ENCODE measurements at places on chromosomes 4 and X.

- no peak for DNase-seq
Observed at GRCh38 chrX:144730471-144730870, 516.8 kb upstream of the SPANXN1 start.

DNA sequence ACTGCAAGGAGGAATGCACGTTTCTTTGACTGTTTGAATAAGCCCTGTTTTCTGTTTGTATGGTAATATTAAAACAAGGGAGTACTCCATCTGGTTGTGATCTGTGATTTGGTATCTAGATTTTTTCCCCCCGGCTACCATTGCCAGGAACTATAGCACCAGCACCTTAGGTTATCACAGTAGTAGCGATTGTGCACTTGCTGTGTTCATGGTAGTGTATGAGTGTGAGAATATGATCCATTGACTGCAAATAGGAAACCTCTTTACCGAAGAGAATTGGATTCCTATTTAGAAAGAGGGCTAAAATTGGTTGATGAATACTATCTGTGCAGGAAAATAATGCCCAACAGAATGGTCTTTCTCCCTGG lies 69.9 kb downstream of the LARP7 start:
- no peak for DNase-seq

DNA sequence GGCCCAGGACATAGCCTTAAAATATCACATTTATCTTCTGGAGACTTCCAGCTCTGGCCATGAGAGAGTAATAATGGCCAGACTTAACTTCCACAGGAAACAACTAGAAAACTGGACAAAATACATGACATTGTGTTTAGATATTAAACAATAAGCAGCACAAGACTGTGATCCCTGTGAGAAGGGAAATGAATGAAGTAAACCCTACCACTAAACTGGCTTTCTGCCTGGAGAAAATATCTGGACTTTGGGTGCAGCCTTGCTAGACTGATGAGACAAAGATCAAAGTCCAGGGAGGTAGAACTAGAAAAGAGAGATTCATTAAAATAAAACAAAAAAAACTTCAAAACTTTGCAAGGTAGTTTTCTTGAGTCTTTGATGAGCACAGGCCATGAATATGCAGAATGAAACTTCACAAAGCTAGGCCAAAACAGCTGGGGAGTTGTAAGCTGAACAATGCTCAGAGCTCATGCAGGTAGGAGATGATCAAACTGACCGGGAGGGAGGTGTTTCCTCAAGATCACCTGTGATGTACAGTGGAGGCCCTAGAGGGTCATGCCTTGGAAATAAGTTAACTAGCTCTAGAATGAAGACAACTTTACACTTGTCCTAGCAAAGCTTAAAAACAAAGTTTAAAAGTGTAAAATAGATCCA lies 147.0 kb upstream of the SH3RF1 start:
- no peak for DNase-seq

- no peak for DNase-seq
Observed at GRCh38 chr4:48898733-48899431, 7.7 kb downstream of the OCIAD2 start.

GRCh38 chr4:43716721-43717395 lies 731.8 kb downstream of the KCTD8 start:
- no peak for DNase-seq

DNA sequence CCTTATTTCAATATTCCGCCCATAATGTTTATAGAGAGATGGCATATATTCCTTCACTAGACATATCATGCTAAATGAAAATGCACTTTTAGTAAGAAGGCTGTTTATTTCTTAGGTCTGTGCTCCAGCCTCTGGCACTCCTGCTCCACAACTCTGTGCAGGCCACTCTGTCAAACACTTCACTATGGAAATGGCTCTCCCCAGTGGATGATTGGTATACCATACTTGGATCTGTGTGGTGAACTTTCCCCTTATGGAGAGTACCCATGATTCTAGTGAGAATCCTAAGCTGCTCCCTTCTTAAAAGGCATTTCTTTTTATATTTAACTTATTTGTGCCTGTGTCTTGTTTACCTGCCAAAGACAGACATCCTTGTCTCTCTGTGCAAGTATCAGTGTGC lies 480.1 kb upstream of the GALNT7 start:
- no peak for DNase-seq

DNA sequence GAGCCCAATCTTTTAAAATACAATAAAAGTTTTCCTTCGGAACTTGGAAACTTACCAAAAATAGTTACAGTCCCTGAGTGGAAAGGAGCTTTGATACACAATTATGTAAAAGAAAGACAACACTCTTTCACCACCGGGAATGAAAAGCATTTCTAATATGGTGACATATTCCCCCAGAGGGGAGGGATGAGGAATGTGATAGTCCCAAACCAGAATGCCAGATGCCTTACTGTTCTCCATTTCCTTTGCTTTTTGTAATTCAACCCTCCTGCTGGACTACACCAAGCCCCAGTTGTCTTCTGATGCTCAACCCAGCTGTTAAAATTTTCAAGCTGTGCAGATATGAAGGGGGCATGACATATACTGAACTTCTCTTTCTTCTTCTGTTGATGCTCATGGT lies 4.1 kb downstream of the PRIMPOL start:
- DNase-seq, result peak; percentile 34

DNA sequence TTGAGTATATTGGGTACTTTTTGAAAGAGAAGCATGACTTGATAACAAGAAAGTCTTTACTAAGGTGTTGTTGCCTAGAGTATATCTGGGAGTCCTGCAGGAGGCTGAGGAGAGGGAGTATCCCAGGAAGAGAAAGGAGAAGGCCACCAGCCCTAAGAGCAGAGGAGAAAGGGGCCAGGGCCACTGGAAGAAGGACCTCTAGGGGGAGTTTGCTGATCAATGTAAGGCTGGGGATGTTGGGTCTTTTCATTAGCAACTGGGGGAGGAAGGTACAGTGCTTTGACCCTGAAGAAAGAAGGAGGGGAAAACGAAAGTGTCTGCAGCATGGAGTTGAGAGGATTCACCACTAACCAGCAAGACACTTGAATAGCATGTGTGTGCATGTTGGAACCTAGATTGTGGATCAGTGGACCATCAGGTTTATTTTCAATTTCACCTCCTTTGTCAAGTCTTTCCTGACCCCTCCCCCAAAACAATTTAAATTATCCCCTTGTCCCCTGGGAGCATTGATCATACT lies 4.5 kb downstream of the SMIM9 start:
- DNase-seq, result no peak

DNA sequence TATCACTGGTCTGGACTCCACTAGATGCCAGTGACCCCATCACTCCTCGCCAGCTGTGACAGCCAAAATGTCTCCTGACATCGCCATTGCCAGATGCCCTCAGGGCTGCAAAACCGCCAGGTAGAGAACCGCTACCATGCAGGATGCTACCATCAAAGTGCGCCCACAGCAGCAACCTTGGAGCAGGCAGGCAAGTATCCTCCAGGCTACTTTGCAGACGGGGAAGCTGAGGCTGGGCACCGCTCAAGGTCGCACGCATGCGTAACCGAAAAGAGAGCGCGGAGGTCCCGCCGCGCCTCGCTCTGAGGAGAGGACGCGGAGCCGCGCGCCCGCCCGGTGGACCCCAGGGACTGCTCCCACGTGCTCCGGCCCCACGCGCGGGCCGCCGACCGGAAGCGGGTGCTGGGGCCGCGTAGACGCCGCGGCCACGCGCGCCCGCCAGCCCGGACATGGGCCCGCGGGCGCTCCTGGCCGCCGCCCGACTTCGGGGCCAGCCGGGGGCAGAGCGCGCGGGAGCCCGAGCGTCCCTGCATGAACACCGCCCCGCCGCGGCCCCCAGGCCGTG lies at the start of gene STS:
TSS of gene STS (plus strand) at position 300 of the 565 bp plus-strand sequence. CDS start 105,488 bp downstream, outside the sequence.
- DNase-seq, result no peak

DNA sequence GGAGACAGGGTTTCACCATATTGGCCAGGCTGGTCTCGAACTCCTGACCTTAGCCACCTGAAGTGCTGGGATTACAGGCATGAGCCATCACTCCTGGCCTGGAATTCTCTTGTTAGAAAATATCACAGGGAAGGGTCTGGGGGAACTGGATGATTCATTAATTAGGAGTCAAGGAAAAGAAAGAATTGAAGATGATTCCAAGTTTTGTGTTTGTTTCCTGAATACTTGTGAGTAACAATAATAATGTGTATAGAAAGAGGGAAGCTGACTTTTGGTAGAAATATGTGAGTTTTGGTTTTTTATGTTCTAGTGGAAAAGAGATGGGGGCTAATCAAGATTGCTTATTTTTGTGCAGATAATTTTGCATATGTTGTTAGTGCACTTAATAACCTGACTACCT lies 77.3 kb upstream of the CLNK start:
- DNase-seq, result no peak

- no peak for DNase-seq
Observed at GRCh38 chrX:115571712-115572111, 10.7 kb downstream of the PLS3 start.

DNA sequence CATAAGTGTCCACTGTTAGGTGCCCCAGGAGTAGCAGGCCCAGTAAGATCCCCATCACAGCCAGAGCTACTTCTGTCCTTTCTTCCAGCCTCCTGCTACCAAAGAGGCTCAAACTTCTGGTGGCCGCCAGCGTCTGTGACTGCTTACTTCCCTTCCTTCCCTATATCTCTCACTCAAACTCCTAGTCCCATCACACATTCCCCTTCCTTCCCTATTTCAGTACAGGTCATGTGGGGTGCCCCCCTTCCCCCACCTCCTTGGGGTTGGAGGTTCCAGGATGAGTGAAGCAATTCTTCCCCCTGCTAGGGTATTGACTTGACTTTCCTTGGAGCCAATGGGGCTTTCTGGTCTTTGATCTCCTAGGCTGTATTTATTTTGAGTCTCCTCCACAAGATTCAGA lies at the start of gene VSIG4:
TSS of gene VSIG4 (minus strand) at position 137 of the 400 bp plus-strand sequence. CDS start at position 55, 82 bp downstream.
- no peak for DNase-seq

- DNase-seq, result no peak
Observed at GRCh38 chrX:133645256-133645655, 230.0 kb upstream of the GPC4 start.

DNA sequence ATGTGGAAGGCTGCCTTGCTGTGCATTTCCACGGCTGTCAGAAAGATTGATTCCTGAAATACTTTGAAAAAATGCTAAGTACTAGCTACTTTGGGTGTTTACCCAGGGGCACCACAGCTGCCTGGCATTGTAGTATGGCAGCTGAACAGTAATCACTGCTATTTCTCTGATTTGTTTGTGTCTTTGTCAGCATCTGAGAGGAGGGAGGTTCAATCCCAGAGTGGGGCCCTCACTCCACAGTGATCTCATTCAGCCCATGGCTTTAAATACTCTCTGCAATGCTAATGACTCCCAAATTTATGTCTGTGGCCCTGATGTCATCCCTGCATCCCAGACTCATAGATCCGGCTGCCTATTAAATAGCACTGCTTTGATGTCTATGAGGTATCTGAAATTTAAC lies 575.3 kb upstream of the MAGEB2 start:
- no peak for DNase-seq

DNA sequence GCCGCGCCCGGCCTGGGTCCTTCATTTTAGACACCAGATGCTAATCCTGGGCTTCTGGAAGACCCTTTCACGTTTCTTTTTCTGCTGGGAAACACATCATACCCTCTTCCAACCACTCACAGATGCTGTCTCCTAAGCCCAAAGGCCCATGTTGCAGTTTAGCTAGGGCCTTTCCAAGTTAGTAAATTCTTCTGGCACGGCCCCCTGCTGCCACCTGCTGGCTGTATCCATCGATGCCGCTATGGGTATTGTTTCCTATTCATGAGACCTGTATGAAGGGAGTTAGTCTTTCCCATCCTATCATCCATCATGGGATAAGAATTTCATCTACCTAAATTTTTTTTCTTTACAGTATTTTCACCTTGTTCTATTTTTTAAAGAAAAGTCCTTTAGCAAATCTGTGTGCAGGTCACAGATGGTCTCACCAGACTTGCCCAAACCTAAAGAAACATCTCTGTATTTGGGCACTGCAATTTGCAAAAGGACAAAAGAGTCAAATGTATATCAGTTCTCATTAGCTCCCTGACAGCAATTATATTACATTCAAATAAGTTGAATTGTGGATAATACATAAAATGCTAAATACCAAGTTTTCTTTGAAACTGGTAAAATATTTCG lies 37.8 kb upstream of the SLC9A7 start:
- DNase-seq, result no peak

DNA sequence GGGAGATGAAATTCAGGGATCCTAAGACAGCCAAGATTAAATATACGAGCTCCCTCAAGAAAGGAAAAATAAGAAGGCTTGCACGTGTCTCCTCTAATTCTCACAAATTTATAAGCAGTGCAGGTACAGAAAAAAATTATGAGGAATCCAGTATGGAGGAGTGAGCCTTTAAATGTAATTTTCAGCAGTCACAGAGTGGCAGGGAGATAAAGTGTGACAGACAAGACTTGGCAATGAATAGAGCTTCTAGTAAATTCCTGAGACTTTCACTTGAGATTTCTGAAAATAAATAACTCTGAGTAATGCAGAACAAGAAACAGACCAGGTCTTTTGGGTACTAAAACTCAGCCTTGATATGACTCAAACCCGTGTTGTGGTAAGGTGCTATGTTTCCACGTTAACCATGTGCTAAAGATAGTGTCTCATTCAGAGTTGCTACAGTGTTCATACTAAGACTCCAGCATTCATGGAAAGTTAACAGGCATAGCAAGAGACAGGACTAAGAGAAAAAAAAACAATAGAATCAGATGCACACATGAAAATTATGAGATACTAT lies 119.8 kb downstream of the SPOCK3 start:
- DNase-seq, result no peak

DNA sequence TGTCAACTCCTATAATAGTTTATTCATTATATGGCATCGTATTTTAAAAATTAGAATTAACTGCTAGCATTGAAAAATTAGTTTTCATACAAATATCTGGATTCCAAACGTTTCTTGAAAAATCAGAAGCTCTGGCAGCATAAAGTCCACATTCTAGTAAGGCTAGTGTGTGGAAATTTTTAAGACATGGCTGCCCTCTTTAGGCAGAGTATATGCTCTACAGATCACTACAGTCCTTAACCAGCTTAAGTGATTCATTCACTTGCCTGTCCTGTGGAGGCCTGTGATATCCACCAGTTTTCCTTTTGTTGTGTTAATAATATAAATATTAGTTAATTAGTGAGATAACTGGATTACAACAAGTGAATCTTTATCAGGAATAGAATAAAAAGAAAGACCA lies 287.2 kb downstream of the OPHN1 start:
- peak; percentile 7 for DNase-seq

GRCh38 chr4:112201915-112202505 lies 29.6 kb upstream of the AP1AR start:
- no peak for DNase-seq

GRCh38 chrX:101550751-101551379 lies 518 bp downstream of the ARMCX1 start:
- DNase-seq, result no peak

GRCh38 chr4:53427366-53427765 lies 49.9 kb downstream of the FIP1L1 start:
- no peak for DNase-seq

DNA sequence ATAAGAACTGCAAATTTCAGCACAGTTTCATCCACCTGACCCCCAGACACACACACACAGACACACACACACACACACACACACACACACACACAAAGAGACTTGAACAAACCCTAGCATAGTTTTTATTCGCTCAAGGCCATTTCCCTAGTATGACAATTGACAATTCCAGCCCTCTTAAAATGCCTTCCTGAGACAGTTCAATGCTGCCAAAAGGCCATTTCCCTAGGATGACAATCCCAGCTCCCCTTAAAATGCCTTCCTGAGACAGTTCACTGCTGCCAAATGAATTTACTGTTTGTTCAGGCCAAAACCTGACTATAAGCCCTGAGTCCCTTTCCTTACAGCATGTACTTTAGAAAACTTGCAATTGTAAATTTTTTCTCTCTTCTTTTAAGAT lies 259.5 kb upstream of the SLC7A11 start:
- no peak for DNase-seq
